ENCODE measurements at places on chromosomes 6 and 20. TPM values are rescaled to one million over a fixed set of nuclear protein-coding genes. Genes with fewer than 3 reads are reported as not detected.
A peak's percentile ranks its signal among the peaks of the same experiment; 100 is the strongest.

Gene TGM3
- 16.6 TPM for total RNA-seq

Gene EBF4
- total RNA-seq, result 2.5 TPM

Gene SERPINB1
- total RNA-seq, result 17.9 TPM

Gene RAET1L
- 2.8 TPM for total RNA-seq

Gene TMEM244
- 4.2 TPM for total RNA-seq

Gene PSMB1
- 165 TPM for total RNA-seq

Gene TCFL5
- total RNA-seq, result 11.3 TPM

Gene LRFN2
- total RNA-seq, result 0.49 TPM

Gene DBNDD2
- total RNA-seq, result 10.3 TPM

GRCh38 chr6:143823548-143823947 lies 19.6 kb upstream of the LTV1 start:
- no peak for DNase-seq

- DNase-seq, result peak; percentile 17
These were observed 215.4 kb downstream of the TSHZ2 start for GRCh38 chr20:53187392-53188068.

- no peak for DNase-seq
These were observed 228.6 kb upstream of the JARID2 start for GRCh38 chr6:15017261-15017660.

GRCh38 chr6:10300071-10300470 lies 114.8 kb downstream of the TFAP2A start:
- DNase-seq, result no peak

DNA sequence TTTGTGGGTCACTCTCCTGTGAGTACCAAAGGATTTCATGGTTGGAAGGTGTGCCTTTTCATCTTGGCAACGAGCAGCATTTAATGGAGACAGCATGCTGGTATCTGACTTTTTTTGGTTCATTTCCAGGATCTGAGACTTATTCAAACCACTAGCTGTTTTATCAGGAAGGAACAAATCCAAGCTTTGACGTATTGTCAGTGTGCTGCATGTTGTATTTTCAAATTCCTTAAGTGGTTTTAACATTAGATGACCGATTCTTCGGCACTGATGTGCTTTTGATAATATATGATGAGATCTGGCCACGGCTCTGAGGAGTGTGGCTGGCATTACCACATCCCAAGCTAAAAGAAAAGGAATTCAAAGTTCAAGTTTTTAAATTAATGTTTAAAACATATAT lies 6.4 kb downstream of the RMND1 start:
- no peak for DNase-seq

DNA sequence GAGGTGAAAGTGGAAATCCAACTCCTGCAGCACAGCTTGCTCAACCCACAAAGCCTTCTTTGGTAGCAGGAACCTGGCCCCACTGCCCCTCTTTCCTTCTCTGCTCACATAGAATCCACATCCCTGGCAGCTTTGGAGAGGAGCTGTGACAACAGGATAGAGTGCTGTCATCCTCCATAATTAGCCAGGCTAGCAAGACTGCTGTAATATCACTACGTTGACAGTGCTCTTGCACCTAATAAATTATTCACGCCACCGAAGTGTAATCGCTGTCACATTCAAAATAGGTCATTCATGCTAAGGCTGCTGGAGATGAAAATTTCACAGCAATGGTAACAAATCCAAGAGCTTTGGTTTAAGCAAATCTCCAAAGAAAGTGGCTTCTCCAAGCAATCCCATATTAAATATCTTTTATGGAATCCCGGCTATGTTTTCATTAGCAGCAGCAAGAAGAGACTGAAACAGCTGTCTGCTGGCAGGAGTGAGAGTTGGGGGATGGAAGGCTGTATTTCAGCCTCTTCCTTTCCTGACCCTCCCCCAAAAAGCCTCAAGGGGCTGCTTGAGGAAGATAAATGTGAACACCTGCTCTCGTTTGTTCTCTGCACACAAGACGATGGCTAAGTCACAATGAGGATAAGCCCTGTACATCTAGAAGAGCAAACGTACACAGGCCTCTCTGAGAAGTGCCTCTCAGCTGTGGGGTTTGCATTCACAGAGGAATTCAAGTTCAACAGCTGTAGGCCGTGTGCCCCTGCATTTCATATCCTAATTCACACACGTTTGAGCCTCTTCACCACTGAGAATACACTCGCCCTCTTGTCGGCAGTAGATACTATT lies 16.5 kb downstream of the RIPOR2 start:
- peak; percentile 76 for DNase-seq

- DNase-seq, result no peak
These were observed 507.3 kb upstream of the CITED2 start for GRCh38 chr6:139881728-139882211.

DNA sequence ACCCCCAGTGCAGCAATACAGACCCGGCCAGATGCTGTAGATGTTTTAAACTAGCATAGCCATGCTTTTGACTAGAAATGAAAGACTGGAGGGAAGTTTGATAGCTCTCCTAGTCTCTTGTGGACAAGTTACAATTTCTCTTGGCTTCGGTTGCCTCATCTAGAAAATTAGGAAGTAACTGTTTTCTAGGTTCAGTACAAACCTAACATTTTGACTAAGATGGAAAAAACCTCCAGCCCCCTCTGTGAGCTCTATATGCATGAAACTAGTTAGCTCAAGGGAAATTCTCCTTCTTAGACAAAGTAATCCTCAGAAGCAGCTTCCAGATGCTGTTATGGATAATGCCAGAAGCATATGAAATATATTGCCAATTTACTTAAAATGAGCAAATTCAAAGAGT lies 86.6 kb downstream of the RNF144B start:
- no peak for DNase-seq

DNA sequence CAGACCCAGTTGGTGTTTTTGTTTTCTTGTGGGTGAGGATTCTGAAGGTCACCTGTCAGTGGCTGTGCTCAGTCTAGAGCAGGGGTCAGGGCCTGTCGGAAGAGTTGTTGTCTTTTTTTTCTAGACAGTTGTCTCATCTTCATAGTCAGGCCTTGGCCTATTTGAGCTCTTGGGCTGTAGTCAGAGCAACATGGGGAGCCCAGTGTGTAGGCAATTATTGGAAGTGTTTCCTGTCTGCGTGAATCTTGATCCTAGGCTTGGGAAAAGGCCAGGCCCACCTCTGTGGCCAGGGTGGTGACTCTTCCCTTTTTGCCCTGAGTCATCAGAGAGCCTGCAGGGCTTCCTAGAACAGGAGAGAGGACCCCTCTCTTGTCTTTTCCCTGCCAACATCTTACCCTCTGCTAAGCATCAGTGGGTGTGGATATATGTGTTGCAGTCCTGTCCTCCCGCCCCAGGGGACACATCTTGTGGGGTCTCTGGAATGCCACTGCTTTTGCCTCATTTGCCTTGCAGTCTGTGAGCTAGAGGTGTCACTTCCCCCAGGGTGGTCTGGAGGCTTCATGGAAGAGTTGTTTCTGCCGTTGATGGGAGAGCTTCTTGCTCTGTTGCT lies 11.4 kb downstream of the TJAP1 start:
- no peak for DNase-seq

GRCh38 chr20:33482581-33482980 lies 7.3 kb upstream of the CBFA2T2 start:
- DNase-seq, result no peak

DNA sequence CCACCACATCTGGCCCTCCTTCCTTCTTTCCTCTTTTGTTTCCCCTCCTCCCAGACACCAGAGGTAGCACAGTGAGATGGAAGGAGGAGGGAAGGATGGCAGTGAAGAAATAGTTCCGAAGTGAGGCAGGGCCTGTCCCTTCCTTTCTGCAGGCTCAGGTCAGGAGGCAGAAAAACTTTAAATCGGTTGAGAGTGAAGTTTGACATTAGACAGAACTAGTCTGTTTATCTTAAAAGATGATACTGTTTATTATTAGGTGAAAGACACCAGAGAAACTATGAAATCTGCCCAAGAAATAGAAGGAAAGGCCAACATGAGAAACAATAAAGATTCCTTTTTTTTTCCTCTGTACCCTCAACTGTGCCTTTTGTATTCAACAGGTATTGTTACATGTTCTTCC lies 670.3 kb downstream of the UTRN start:
- no peak for DNase-seq

- DNase-seq, result no peak
These were observed 329.5 kb downstream of the TPBG start for GRCh38 chr6:82693094-82693493.

DNA sequence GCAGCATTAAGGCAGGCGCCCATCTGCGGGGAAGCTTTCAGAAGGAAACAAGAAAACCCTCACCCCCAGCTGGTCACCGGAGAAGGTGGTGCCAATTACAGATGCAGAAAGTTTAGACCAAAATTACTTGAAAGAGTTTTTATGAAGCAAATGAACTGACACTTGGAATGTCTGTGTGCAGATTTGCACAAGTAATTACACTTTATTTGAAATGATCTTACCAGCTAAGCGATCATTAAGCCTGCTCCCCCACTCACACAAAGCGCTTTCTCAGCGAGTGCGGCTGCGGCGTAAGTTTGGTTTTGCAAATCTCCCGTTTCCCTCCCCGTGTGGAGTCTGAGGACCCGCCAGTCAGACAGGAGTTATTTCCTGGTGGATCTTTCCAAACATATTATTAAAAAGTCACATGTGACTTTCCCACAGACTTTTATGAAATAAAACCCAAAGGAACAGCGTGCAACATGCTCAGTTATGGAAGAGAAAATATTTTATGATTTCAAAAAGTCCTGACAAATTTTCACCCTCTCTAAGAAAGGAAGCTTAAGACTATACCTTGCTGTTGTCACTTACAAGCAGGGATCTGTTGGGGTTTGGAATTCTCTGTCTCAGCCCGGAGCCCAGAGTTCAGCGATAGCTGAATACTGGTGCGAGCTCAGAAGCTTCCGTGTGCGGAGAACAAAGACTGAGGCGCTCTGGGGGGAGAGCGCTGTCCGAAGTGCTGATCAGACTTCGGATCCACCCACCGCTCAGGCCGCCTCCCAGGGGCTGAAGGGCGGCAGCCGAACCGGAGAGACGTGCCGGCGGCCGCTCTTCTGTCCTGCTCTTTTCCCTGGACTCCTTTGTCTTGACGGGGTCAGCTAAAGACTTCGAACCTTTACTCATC lies 2.7 kb upstream of the MYT1 start:
- no peak for DNase-seq

DNA sequence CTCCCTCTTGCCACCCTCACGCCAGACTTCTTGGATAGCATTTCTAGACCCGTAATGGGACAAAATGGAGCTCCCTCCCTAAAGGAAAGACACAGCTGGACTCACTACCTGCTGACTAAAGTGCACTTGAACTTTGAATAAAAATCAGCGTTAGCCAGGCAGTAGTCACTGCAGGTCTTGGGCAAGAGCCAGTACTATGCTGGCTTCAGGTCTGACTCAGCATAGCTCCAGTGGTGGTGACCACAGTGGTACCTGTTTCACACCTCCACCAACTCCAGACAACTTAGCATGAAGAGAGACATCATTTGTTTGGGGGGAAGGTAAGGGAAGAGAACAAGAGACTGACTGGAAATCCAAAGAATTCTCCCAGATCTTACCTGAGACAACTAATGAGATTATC lies 906.8 kb downstream of the GRIK2 start:
- DNase-seq, result no peak

- DNase-seq, result no peak
These were observed 215.2 kb upstream of the HTR1E start for GRCh38 chr6:86722131-86722530.

DNA sequence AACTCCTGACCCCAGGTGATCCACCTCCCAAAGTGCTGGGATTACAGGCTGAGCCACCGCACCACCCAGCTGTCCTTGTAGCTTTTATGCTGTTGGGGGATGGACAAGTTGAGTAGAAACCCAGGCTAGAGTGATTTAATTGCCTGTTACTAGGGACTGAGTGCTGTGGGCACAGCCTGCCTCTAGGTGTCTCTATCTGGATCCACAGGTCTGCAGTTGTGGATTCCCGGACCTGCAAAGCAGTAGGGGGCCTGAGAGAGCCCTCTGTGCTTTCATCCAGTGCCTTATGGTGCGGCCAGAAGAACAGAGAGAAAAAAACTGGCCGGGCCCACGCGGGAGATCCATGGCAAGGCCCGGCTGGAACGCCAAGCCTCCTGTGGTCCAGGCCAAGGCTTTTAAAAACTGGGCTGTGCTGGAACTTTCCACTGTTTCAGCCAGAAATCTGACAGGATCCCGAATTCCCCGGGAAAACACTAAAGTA lies 5.2 kb downstream of the SIRPA start:
- DNase-seq, result peak; percentile 54

DNA sequence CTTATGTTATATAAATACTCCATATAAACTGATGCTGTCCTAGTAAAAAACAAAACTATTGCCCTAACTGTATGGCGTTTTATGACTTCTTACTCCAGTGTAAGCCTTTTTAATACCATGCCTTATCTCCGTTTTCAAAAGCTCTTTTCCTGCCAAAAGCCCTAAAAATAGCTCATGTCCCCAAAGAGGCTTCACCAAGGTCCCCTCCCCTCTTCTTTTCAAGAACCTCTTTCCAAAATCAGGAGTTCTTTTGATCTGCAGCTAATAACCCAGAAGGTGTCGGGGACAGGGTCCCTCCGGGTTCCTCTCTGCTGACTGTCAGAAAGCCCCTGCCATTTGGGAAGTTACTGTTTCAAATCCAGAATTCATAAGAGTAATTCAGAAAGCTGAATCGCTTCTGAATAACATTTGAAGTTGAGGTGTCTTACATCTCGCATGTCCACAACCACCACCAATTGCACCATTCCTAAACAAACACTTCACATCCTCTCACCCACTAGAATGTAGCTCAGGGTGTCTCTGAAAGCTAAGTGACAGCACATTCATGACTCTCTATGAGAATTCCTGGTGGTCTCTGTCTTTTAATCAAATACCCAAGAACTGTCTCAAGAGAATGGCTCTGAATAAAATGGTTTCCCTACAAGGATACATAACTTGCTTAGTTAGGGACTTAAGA lies 13.3 kb downstream of the TASP1 start:
- no peak for DNase-seq

GRCh38 chr6:55916188-55916587 lies 40.8 kb upstream of the BMP5 start:
- DNase-seq, result no peak

DNA sequence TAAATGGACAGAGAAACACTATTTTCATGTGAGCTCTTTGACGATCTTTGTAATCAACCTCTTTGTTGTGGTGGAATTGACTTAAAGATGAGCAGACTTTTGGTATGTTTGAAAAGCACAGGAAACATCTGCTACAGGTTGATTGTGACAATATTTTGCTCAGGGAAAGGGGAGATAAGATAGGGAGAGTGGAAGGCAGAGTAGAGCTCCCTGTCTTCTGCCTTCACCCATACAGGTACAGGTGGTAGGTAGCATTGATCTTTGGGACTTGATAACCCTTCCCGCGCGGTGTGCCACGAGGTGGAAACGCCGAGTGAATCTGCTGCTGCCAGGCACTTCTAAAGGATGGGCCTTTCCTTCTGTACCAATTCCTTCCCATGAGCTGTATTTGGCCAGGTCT lies 183.6 kb downstream of the UTRN start:
- DNase-seq, result no peak

DNA sequence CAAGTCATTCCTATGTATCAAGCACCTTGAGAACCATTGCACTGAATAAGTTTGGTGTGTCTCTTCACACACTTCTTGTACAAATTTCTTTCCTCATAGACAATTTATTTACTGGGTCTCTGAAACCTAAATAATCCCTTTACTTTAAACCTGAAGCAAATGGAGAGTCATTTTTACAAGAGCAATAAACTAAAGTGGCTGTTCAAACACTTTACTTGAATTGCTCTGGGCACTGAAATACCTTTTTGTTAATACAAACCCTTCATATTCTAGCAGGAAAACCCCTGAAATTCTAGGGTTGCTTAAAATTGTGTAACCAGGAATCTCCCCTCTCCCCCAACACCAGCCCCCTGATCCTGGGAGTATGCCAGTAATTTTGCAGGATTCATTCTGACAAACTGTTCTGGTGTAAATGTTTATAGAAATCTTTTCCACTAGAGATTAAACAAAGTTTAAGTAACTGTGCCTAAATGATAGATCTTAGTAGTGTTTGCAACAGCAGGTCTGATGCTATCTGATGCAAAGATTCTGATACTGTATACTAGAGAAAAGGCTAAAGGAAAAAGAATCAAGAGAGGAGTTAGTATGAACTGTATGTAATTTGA lies 13.4 kb downstream of the RSPO3 start:
- DNase-seq, result no peak

Data from skin of body (tissue), 3 donors.